COR-L47 (cell line): ENCODE measurements at places on chromosomes 7 and 10.

GRCh38 chr7:36942955-36943354, 218.7 kb upstream of the AOAH start:
- no peak for DNase-seq

DNA sequence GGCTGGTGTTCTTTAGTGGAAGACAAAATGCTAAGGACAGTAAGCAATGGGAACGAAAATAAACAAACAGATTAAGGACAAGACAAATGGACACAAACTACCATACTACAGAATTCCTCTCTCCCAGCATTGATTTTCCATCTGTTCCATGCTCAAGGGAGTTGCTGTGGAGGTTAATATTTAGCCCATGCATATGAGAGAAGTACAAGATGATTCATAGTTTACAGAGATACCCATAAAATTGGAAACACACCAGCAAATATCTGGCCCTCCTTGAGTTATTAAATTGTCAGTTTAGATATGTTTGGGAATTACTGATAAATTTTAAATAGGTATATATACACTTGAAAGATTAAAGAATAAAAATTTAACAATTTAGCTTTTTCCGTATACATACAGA, 69.8 kb downstream of the GLI3 start:
- no peak for DNase-seq

DNA sequence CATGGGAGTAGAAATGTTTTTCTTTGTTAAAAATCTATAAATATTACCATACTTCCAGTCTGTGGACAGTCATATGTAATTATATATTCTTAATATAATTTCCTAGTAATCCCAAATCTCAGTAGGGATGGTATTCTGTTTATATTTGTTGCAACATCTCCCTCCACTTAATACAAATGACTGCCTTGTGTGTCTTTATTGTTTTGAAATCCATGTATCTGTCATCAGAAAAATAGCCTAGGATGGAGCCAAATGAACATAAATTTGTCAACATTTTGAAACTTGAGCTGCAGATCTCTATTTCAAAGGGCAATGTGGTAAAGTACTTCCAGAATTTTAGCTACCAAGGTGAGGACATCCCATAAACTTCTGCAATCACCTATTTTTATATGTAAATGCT, 290.7 kb downstream of the TSPAN12 start:
- no peak for DNase-seq

- DNase-seq, result no peak
Observed at GRCh38 chr10:63697956-63698786, 177.0 kb downstream of the REEP3 start.

DNA sequence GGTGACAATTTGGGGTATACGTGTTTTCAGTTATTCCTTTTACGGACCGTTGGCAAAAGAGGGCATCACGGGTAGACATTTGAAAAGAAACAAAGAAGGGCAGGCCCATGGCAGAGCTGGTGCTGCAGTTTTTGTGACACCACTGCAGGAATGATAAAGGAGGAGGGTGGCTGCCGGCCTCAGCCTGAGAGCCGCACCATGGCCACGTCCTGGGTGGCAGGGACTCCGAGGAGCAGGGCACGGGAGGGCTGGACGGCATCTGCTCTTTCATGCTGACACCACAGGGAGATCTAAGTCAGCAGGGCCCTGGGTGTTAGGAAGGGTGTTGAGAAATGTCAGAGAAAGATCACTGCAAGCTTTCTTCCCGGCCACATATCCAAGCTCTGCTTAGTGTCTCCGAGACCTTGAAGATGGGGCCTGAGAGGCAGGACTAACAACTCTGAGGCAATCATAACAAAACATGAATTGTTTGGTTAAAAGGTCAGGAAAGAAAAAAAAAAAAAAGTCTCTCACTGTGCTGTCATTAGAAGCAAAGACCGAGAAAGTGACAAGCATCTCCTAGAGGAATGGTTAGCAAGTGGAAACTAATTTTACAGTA, 36.6 kb downstream of the INSYN2A start:
- DNase-seq, result no peak

DNA sequence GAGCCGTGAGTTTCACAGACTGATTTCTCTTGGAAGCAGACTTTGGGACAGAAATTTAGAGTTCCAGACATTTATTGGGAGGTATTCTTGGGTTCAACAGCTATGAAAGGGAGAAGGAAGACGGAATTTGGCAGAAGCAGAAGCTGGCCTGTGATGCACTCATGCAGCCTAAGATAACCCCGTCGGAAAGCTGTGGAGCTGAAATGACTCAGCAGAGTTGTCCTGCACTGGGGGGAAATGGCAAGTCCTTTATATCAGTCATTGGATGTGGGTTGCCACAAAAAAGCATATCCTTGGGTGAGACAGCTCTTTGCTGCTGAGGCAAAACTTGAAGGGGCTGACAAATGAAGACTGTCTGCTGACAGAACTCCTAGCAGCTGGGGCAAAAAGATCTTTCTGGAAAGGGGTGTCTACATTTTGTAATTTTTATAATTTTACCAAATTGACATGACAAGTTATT, 11.5 kb upstream of the MICU1 start:
- no peak for DNase-seq

- DNase-seq, result no peak
Observed at GRCh38 chr10:62769574-62770242, 34.8 kb upstream of the ADO start.

DNA sequence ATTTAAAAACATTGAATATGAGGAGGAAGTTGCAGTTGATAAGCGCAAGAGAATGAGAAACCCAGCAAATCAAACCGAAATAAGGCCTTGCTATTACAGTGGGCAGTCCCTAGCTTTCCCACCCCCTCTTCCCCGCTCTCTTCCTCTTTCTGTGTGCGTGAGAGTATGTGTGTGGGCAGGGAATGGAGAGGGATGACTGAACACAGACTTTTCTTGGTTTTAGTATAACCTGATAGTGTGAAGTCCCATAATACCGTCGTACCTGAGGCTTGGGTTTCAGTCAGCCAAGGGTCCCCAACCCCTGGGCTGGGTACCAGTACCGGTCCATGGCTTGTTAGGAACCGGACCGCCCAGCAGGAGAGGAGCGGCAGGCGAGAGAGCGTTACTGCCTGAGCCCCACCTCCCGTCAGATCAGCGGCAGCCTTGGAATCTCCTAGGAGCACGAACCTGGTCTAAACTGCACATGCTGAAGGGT, 255.3 kb downstream of the CELF2 start:
- no peak for DNase-seq

DNA sequence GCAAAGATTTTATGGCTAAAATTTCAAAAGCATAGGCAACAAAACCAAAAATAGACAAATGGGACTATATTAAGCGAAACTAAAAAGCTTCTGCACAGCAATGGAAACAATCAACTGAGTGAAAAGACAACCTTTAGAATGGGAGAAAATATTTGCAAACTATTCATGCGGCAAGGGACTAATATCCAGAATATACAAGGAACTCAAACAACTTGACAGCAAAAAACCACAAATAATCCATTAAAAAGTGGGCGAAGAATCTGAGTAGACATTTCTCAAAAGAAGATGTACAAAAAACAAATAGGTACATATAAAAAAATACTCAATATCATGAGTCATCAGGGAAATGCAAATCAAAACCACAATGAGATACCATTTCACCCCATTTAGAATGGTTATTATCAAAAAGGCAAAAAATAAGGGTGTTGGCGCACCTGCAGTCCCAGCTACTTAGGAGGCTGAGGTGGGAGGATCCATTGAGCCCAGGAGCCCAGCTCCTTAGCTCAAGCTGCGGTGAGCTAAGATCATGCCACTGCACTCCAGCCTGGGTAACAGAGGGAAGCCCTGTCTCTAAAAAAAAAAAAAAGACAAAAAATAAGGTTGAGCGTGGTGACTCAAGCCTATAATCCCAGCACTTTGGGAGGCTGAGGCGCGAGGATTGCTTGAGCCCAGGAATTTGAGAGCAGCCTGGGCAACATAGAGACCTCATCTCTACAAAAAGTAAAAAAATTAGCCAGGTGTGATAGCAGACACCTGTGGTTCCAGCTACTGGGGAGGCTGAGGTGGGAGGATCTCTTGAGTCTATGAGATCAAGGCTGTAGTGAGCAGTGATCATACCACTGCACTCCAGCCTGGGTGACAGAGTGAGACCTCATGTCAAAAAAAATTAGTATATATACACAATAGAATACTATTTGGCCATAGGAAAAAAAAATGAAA, 4.2 kb upstream of the CCM2 start:
- no peak for DNase-seq

DNA sequence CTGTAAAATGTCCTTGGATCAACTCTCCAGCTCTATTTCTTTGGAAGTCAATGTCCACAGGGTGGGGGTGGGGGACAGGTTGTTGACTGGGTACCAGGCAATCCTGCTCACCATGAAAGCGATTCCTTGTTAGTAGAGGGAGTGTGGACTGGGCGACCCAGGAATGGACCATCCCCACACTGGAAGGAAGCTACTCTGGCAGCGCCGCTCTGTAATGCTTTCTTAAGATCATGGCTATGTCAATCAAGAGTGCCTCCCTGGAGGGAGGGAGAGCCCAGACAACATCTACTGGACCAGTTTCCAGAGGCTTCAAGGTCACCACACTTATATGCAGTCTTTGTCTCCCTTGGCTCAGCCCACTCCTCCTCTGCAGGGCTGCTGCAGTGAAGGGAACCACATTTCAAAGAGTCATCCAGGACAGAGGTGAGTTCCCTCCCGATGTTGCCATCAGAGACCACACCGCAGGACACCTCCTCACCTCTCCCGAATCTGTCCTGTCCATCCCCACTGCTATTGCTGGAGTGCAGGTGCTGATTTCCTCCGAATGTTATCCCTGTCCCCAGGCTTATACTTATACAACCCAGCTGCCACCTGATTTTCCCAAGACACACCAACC, 6.9 kb downstream of the GIMAP5 start:
- DNase-seq, result no peak

- no peak for DNase-seq
Observed at GRCh38 chr10:89296220-89296648, 5.6 kb upstream of the IFIT2 start.

- no peak for DNase-seq
Observed at GRCh38 chr7:135980665-135981180, 3.6 kb upstream of the MTPN start.

GRCh38 chr7:60017-60675, 132.2 kb upstream of the FAM20C start:
- DNase-seq, result no peak

GRCh38 chr7:66576646-66577045, 52.0 kb upstream of the KCTD7 start:
- no peak for DNase-seq

GRCh38 chr7:84492098-84493034, 297.8 kb upstream of the SEMA3A start:
- no peak for DNase-seq

DNA sequence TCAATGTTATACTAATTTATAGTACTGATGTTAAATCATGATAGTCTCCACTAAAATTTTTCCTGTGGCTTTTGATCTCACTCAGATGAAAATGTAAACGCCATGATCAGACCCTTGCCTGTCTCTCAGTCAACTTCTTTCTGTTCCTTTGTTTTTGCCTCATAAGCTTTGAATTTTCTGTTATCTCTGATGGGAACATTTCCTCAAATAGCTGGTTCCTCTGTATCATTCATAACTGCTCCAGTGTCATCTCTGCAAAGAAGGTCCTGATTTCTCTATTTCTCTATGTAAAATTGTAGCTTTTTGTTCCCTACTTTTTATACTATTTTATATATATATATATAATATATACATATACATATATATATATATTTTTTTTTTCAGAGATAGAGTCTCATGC, 67.5 kb downstream of the GPR141 start:
- no peak for DNase-seq

GRCh38 chr10:132648072-132648850, 110.7 kb downstream of the INPP5A start:
- DNase-seq, result no peak
